Neural crest cell (in vitro differentiated cells): ENCODE measurements at places on chromosomes 4 and X.

DNA sequence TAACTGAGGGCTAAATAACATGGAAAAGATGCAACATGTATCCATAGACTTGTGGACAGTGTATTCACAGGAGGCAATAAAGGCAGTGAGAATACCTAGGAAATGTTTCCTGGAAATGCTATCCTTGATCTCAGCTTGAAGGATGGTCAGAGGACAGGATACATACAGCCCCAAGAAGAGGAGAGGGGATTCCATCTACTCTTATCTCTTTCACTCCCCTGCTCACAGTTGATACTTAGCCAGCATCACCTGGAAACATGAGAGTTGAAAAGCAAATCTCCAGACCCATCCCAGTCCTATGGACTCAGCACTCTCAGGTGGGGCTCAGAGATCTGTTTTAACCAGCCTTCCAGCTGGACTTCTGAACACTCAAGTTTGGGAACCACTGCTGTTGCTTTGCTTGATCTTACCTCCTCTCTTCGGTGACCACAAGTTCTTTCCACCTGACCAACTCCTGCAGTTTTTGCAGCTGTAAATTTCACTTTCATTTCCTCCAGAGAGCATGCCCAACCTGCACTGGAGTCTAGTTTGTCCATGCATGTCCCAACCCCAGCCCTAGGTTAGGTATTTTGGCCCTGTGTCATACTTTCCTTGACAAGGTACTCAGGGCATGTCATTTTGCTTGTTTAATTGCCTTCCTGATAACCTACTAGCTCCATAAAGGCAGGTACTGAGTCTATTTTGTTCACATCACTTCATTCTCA is 10.4 kb downstream of the RELL1 start:
- DNase-seq = no peak

DNA sequence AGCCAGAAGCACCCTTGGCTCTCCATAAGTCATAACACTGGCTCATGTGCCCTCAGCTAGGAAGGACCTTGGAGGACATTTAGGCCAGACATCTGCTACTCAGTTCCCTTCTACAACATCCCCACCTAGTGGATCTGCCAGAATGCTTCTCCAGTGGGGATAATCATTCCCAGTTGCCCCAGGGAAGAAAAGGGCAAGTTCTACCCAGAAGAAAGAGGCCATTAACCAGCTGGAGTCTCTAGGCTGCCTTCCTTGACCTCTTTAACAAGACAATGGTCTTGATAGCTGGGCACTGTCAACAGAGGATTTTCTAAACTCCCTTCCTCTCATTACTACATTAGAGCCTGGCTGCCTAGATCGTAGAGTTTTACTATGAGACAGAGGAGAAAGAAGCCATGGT is 42.0 kb downstream of the LGI2 start:
- DNase-seq = no peak

- peak; percentile 71 for DNase-seq
These were observed 75.1 kb downstream of the PRKX start for GRCh38 chrX:3638280-3638873.

DNA sequence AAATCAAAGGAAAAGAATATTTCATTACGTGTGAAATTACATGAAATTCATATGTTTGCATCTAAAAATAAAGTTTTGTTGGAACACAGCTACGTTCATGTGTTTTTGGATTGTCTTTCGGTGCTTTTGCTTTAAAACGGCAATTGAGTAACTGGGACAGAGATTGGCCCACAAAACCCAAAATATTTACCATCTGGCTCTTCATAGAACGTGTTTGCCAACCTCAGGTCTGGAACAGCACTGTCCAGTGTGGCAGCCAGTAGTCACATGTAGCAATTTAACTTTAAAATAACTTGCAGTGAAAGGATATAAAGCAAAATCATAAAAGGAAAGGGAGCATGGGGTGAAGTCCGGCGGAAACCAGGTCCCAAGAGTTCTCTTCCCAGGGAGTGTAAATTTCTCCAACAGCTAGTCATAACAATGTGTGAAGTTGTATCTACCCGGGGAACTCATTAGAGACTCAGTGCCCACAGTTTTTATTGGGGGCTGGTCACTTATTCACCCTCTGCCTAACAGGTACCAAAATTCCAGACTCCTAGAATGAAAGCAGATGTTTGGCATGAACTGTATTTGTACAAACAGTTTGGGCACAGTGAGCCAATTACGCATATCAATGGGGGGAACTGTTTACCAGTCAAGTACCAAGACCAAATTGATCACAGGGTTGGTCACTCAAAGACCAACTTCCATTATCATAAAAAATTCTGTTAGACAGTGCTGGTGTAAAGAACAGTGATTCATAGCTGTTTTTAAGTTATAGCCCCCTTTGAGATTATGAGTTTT is 10.3 kb downstream of the OCIAD1 start:
- no peak for DNase-seq

- no peak for DNase-seq
These were observed 136.7 kb downstream of the GPR143 start for GRCh38 chrX:9628779-9629493.

DNA sequence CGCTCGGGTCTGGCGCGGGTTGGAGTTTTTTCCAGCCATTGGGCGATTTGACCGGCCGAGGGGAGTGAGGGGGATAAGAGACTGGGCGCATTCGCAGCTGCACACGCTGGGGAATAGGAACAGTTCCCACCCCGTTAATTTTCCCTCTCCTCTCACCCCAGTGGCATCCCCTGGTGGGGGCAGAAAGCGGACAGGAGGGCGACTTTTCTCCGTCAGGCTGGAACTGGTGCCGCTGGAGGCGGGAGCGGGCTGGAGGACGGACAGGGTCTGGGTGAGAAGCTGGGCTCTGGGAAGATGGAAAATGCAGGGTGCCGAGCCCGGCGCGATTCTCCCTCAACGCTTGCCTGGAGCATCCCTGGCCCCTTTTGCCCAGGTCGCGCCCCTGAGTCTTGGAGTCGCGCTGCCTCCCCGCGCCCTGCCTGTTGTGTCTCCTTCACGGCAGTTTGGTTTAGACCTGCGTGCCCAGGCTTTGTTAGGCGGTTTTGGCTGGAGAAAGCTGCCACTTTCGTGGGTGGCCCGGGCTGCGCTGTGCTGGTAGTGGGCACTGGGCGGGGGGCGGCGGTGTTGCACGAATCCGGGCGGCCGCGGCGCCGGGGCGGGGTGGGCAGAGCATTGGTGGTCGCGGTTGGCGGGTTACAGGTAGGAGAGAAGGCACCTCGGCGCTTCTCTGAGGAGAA is 2.0 kb downstream of the ADGRL3 start:
- DNase-seq = peak; percentile 15

DNA sequence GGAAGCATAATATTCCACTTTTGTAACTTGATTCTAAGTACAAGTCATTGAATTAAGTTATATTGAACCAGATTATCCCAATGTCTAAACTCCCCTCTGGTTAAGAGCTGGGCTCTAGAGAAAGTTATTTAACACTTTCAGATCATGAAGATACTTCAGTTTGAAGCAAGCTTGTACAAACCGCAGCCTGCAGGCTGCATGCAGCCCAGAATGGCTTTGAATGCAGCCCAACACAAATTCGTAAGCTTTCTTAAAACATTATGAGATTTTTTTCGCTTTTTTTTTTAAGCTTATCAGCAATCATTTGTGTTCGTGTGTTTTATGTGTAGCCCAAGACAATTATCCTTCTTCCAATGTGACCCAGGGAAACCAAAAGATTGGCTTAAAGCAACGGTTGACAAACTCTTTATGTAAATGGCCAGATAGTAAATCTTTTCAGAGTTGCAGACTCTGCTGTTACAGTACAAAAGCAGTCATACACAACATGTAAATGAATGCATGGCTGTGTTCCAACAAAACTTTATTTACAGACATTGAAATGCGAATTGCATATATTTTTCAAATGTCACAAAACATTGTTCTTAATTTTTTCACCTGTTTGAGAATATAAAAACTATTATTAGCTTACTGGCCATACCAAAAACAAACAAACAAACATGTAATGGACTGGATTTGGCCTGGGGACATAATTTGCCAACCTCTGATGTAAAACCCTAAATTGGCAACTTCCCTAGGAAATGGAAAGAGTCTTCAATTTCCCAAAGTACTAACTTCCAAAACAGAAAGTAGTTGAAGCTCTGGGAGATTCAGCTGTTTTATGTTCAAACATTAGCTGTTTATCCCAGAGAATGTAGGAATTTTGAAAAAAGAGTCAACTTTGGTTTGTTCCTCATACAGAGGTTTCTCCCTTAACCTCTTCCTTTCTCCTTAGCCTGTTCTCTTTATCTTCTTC is 201.1 kb upstream of the MBNL3 start:
- DNase-seq = no peak

GRCh38 chr4:171612907-171613306 is 200.3 kb upstream of the GALNTL6 start:
- DNase-seq = no peak

GRCh38 chr4:185950891-185951290 is 118.1 kb upstream of the TLR3 start:
- DNase-seq = no peak

GRCh38 chr4:1505511-1506460 is 99.5 kb upstream of the NKX1-1 start:
- DNase-seq = no peak

- no peak for DNase-seq
These were observed 37.1 kb upstream of the INPP4B start for GRCh38 chr4:142883040-142883832.

- peak; percentile 14 for DNase-seq
These were observed 851 bp downstream of the POLR2B start for GRCh38 chr4:56979421-56980072.

- DNase-seq = no peak
These were observed 448.9 kb upstream of the AMOT start for GRCh38 chrX:113289503-113289902.

GRCh38 chr4:114093221-114093715 is 113.8 kb upstream of the ARSJ start:
- DNase-seq = no peak

DNA sequence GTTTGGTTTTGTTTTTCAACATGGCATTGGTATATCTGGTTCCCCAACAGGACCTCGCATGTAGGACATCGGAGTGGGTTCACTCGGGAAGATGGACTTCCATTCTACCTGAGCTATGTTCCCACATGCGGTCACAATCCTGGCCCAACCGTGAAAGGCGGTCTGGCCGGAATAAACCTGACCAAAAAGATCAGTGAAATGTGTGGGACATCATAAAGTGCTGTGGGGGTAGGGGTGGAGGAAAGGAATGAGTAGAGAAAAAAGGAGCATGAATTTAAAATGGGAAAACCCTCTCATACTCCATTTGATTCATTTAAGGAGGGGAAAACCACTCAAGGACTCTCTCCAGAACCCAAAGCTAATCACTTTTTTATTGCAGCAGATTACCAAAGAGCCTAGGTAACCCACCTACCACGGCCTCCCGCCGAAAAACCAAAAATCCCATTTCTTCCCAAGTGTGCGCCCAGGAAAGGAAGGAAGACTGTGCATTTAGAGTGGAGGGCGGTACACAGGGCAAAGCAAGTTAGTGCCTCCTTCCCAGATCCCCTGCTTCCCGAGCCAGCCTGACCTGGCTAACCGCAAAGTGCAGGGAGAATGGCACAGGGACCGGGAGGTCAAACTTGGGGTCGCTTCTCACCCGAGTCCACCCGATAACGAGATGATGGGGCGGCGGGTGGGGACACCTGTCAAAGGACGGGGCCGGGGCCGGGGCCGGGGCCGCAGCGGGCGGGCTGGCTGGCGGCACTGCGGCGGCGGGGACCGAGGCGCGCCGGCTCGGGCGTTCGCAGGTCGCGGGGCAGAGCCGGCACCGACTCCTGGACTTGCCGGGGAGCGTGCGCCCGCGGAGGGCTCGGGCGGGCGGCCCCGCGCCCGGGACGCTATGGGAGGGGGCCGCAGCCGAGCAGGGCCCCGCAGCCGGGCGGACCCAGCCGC is 669 bp downstream of the TMEM150C start:
- peak; percentile 16 for DNase-seq

DNA sequence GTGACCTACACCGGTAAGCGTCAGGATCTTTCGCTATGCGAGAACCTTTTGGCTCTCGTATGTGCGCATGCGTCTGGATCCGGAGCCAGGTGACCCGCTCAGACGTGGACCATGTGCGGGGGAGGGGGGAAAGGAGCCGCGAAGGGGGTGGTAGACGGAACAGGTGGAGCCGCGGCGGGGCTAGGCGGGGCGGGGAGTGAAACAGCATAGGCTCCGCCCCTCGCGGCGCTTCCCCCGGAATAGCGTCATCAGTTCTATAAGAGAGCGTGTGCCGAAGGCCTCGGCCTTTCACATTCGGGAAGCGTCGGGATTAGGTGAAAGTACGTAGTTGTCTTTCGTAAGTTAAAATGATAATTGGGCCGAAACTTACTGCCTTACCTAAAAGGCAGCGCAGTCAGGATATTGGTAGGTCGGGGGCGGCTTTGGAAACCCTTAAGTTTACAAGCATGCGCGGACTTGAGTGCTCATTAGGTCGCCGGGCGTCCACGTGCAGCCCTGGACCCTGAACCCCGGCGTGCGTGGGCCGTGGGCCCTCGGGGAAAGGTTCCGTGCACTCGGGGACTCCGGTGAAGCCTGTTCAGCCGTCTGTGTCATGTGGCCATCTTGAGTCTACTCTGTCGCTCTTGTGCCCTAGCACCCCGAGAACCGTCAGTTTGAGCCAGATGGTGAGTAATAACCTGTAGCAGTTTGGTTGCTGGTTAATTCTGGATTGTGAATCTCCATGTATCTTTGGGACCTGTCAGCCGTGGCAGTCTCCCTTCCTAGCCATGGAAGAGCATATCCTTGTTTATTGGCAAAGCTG is 74.1 kb downstream of the PRSS12 start:
- DNase-seq = peak; percentile 81

GRCh38 chr4:110124711-110125110 is 73.7 kb downstream of the ELOVL6 start:
- no peak for DNase-seq

- DNase-seq = no peak
These were observed 5.5 kb downstream of the NEUROG2 start for GRCh38 chr4:112510291-112511092.
